ENCODE measurements at places on chromosomes 2 and 18.

- no peaks in the 10 kb centered on the region for H3K27me3 ChIP-seq
- H3K4me1 ChIP-seq, result peaks cover 69% of the 10 kb centered on the region
- H3K4me3 ChIP-seq, result peak overlapping the region; percentile 85
- DNase-seq, result no peak
Measured at GRCh38 chr2:96207774-96208142, 869 bp downstream of the STARD7 start.

DNA sequence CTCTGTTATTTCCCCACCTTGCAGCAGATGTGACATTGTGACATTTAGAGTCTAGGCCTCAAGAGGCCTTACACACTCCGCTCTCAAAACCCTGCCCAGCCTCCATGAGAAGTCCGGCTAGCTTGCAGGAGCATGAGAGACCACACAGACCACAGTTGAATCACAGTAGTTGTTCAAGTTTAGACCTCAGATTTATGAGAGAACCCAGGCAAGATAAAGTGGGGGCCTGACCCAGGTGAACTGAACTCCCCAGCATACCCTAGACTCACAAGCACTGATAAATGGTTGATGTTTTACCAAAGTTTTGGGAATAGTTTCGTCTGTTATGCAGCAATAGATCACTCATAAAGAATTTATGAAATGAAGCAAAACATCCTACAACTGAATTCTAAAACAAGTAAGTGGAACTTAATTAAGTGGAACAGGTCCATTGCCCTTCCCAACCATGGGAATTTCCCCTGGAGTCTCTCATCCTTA lies 4.7 kb upstream of the STAT1 start:
- no peaks in the 10 kb centered on the region for H3K36me3 ChIP-seq
- H3K27ac ChIP-seq, result no peak overlapping the region
- H3K4me1 ChIP-seq, result peaks cover 29% of the 10 kb centered on the region
- H3K27me3 ChIP-seq, result no peaks in the 10 kb centered on the region
- H3K4me3 ChIP-seq, result no peak overlapping the region

- no peak overlapping the region for H3K27ac ChIP-seq
- peaks cover 31% of the 10 kb centered on the region for H3K36me3 ChIP-seq
- H3K4me1 ChIP-seq, result peaks cover 10% of the 10 kb centered on the region
- no peak overlapping the region for H3K4me3 ChIP-seq
- no peak for DNase-seq
Measured at GRCh38 chr2:74102516-74102915, 45.2 kb downstream of the BOLA3 start.

DNA sequence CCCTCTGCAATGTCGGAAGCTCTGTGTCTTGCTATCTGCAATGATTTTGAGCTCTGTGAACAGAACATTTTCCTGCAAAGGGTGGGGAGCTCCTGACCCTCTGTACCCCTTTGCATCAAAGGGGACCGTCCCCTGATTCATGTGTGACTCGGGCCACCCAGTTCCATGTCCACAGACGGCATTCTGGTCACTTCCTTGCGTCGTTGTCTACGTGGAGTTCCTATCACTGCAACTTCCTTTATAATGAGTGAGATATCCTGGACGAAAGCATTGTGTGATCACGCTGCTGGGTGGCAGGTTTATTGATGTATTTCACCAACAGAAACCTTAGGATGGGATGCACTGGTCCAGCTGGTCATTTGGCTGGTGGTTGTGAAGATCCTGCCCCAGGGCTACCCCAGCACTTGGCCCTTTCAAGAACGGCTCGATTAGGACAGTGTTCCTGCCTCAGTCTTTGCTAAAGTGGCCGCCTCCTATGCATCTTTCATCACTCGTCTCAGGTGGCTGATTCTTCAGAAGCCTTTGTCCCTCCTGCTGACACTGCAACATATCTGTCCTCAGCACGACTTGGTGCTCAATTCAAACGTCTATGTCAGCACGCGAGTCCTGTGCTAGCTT lies 202.7 kb downstream of the ACKR3 start:
- H3K4me3 ChIP-seq, result no peak overlapping the region
- no peak overlapping the region for H3K27ac ChIP-seq
- H3K27me3 ChIP-seq, result no peaks in the 10 kb centered on the region
- DNase-seq, result no peak

DNA sequence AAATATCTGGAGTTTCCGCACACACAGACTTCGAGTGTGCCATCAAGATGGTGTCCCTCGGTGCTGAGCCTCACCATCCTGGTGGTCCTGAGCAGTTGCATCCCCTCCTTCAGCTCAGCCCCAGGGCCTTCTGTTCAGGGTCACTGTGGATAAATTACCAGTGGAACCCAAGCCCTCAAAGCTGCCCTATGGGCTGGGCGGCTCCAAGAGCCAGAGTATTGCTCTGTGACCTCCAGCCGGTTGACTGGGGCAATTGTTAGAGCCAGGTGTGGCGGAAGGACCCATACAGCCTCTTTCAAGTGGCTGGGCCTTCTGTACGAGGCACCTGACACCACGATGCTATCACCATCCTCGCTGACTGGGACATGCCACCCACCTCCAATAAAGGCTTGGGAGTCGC lies 215.5 kb downstream of the GBX2 start:
- no peaks in the 10 kb centered on the region for H3K27me3 ChIP-seq
- DNase-seq, result no peak
- H3K4me1 ChIP-seq, result no peaks in the 10 kb centered on the region
- no peak overlapping the region for H3K4me3 ChIP-seq
- H3K36me3 ChIP-seq, result no peaks in the 10 kb centered on the region
- H3K27ac ChIP-seq, result no peak overlapping the region

Measured in left ventricle myocardium inferior (tissue), 1 donor.